Activated CD4-positive, CD25-positive, alpha-beta regulatory T cell (primary cell): ENCODE measurements at places on chromosomes 16 and 17.

DNA sequence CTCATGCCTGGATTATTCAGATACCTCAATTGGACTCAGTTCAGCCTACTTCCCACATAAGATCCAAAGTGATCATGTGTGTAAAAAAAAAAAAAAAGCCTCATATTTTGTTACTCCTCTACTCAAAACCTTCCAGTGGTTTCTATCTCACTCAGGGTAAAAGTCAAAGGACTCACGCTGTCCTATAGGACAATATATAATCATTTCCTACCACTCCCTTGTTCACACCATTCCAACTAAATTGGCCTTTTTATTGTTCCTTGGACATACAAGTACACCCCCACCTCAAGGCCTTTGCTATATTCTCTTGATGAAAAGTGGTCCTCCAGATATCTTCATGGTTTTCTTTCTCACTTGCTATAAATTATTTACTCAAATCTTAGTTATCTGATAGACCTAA lies 99.2 kb downstream of the USP32 start:
- no peak for DNase-seq

DNA sequence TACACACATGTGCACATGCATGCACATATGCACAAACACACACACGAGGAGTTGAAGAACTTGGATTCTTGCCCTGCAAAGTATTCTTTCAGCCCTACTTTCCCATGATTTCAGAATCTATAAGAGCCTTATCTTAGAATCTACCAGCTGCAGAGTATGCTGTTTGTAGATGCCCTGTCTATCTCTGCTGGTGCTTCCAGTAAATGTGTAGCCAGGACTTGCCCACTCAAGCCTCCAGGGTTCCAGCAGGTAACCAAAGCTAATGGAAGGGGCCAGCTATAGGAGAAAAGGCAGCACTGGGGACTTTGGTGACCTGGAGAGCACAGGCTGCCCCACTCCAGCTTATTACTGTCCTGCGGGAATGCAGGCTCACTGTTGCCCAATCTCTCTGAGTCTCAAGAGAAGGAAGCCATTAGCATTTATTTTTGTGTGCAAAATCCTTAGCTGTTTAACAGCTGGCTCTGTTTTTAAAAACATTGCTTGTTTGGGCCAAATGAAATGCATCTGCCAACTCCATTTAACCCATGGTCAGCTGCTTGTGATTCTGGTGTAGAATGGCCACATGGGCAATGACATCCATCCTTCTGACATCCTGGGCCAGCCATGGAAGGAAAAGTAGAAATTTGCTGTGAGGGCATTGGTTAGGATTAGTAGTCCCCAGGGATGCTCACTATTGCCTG lies 28.6 kb upstream of the XYLT1 start:
- no peak for DNase-seq

DNA sequence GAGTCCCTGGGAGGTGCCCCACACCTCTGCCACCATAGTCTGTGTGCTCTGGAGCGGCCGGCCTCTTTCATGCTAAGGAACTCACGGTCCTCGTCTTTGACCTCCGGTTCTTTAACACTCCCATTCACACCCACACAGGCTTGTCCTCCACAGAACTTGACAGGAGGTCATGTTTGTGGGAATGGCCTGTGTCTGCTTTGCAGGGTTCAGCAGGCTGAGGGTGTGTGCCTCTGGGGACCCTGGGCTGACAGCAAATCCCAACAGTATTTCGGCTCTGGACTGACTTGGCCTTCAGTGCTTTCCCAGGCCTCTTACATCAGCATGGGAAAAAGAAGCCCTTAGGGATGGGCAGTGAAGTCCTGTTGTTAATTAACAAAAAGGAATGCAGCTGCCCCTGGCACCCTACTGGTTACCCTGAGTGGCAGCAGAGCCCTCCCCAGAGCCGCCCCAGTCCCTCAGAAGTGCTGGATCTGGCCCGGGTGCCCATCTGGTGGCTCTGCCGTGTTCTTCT lies 35.4 kb upstream of the ADORA2B start:
- no peak for DNase-seq

- DNase-seq: no peak
These were observed 4.1 kb upstream of the KCTD11 start for GRCh38 chr17:7347630-7348477.

GRCh38 chr17:55140809-55141208 lies 124.0 kb upstream of the HLF start:
- no peak for DNase-seq

- DNase-seq: no peak
These were observed 15.3 kb upstream of the TBX2 start for GRCh38 chr17:61384354-61384691.

DNA sequence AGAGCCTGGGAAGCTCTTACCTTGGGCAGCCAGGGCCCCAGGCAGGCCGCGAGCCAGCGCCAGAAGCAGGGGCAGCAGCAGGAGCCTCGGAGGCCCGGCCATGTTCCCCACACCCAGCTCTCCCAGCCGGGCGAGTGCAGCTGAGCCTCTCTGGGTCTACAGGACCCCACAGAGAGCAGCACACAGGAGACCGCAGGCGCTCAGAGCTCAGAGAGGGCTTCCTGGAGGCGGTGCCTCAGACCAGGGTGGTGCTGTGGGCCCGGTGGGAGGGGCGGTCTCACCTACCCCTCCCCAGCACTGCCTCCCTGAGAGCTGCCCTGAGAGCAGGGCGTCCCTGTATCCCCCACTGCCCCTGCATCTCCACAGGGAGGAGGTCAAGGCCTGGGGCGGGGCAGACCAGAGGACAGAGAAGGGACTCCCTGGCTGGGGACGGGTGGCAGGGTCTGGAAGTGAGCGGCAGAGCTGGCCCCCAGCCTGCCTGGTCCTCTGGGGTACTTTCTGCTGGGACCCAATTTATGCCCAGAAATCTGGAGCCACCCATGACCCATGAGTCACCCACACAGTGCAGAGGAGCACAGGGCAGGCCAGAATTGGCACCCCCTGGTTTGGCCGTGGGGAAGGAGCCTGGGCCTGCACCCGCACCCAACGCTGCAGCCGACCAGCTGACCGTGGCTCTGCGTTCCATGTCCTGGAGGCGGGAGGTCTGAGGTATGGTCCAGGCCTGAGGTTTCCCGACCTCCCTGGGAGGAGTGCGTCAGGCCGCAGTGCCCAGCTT lies at the start of gene CD7:
CD7 (minus strand) TSS at position 215 of the 775 bp plus-strand sequence; CDS start at position 102, 113 bp downstream.
- DNase-seq: peak; percentile 52

GRCh38 chr16:75236736-75237397 lies 14.6 kb downstream of the BCAR1 start:
- no peak for DNase-seq

DNA sequence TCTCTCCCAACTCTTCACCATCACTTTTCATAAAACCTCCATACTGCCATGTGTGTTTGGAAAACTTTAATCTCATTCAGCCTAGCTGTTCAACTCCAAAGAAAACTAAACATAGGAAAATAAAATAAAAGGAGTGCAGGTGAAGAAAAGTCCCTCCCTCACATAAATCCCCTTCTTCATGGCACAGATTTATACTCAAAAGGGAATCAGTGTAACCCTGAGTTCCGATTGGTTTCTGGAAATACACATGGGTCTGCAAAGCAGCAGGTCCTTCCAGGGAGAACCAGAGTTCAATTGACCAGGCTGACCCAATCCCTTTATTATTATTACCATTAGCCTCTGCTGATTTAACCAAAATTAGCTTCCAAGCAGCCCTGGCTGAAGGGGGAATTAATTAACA lies 8.9 kb upstream of the HOXB2 start:
- DNase-seq: no peak

DNA sequence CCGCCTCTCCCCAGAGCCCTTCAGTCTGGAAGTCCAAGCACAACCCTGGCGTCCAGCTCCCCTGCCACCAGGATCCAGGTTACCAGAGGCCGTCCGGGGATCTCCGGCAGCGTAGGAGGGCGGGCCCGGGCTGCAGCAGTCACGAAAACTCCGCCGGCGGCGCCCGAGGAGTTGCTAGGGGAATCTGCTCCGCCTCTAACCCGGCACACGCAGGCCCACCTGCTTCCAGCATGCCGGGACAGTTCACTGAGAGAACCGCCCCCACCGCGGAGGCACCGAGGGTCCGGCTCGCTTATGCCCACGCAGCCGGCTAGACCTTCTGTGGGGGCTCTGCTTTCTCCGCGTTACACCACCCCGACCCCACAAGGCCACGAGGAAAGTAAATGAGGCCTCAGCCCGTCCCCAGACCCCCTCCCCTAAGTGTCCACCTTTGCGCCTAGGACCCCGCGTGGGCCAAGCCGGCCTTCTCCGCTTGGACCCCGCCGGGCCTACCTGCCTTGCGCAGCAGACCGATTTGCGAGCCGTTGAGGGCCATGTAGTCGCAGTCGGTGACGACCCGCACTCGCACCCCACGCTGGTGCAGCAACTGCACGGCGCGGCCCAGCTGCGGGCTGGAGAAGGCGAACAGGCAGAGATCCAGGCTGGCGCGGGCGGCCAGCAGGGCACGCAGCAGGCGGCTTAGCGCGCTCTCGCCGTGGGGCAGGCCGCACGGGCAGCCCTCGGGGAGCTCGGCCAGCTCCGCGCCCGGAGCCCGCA lies 587 bp downstream of the PLD6 start:
- peak; percentile 36 for DNase-seq

- DNase-seq: no peak
These were observed 1.6 kb downstream of the MIEF2 start for GRCh38 chr17:18262111-18262510.

DNA sequence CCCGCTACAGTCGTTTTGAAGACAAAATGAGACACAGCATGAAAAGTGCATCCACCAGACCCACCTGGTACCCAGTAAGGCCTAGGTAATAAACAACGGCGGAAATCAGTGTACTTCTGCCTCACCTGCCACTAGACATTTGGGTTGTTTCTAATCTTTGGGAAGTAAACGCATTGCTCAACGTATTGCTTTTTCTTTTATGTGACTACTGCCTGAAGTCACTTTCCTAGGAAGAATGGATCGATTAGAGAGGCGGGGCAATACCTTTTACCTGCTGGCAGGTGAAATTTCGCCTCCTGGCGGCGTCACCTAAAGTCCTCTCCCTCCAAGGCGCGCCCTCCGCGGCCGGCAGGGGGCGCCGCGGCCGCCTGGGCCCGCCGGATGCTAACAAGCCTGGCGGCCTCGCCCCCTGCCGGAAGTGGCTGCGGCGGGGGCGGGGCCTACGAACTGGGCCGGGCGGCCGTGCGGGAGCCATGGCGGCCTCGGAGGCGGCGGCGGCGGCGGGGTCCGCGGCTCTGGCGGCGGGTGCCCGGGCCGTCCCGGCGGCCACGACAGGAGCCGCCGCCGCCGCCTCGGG lies at the start of gene ATMIN:
ATMIN (plus strand) TSS at position 445 of the 577 bp plus-strand sequence; CDS start at position 474, 29 bp downstream.
- peak; percentile 91 for DNase-seq

DNA sequence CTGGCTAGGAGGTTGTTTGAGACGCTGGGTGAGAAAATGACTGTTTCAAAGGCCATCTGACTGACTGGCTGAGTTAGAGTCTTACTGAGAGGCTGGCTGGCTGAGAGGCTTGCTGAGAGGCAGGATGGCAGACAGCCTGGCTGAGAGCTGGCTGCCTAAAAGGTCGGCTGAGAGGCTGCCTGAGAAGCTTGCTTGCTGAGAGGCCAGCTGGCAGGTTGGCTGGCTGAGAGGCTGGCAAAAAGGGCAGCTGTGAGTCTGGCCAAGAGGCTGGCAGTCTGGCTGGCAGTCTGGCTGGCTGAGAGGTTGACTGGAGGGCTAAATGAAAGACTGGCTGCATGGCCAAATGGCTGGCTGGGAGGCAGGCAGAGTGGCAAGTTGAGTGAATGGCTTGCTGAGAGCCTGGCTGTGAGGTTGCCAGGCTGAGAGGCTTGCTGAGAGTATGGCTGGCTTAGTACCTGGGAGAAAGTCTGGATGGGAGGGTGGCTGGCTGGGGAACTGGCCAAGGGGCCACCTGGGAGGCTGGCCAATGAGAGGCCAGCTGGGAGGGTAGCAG lies 35.3 kb upstream of the ACSM2B start:
- no peak for DNase-seq

DNA sequence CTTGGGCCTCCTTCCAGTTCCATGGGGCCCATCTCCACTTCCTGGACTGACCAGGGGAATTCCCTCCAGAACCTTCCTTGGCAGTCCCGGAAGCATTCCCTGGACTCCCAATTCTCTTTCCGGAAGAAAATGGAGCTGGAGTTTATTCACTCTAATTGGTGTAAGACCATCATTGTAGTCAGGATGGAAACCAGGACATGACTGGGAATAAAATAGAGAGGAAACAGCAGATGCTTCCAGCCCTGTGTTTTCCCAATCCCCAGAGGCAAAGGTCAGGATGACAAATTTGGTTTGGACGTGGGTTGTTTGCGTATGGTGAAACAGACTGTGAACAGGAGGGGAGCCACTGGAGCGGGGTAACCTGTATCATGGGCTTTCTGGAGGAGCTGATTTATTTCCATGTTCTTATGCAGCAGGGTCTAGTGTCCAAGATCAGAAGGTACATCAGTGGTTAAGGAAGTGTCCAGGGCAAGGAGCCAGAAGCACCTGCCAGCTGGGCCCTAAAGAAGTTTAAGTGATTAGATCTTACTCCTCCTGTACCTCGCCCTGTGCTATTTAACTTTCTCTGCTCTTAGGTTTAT lies 8.5 kb upstream of the LONP2 start:
- no peak for DNase-seq

- DNase-seq: no peak
These were observed 40.2 kb downstream of the SLC7A5 start for GRCh38 chr16:87828907-87829621.

GRCh38 chr17:76686538-76687297 lies 24.0 kb downstream of the MXRA7 start:
- DNase-seq: no peak

GRCh38 chr17:67316781-67317180 lies 49.6 kb downstream of the PSMD12 start:
- DNase-seq: no peak

DNA sequence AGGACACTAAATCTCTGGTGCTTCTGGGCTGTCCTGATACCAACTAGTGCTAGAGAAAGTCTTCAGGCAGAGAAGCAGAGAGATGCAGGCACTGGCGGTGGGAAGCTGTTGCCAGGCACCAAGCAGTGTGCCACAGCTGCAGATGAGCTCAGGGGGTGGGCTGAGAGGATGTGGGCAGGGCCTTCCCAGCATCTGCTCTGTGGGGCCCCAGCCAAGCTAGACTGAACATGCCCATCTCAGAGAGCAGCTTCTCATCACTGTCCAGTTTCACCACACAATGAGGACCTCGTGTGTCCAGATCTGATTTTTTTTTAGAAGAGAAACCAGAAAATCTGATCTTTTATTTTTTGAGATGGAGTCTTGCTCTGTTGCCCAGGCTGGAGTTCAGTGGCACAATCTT lies 17.1 kb downstream of the PSKH1 start:
- no peak for DNase-seq

DNA sequence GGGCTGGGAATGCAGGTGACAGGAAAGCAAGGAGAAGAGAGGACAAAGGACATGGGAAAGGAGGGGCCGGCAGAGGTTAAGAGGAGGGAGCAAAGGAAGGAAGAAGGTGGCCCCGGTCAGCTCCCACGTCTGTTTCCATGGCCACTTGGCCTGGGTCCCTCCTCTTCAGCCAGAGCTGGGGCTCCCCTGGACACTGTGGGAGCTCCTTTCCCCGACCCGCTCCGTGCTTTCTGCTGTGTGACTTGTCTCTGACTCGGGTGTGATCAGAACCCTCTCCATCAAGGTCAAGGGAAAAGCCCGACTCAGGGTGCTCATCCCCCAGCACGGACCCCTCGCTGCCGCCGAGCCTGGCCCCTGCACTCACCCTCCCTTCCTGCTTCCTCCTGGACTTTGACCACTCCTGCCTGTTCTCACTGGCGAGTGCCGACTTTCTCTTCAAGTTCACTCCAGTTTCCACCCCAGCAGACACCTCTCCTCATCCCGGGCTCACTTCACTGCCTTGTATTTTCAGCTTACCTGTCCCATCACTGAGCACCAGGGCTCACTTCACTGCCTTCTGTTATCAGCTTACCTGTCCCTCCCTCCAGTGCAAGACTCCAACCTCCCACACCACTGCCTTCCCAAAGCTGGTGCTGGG lies 61.2 kb downstream of the MEAK7 start:
- DNase-seq: no peak

GRCh38 chr17:81962499-81963441 lies 1.8 kb upstream of the NOTUM start:
- DNase-seq: no peak
